WTC11 (cell line): ENCODE measurements at places on chromosomes 12 and 14.

DNA sequence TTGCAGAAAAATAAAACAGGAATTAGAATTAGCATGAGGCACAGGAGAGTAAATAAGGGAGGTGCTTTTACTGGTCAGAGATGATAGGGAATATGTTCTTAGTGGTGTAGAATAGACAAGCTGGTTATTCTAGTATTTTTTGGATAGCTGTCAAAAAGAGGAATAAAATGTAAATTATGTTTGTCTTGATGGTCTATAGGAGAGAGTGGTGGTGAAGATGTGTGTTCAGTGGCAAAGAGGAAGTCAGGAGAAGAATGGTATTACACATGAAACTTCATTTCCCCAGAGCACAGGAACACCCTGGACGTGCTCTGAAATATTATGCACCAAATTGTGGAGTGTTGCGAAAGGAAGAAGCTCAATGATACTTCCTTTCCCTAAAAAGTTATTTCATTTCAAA lies 27.8 kb downstream of the MUCL1 start:
- no peak for DNase-seq
- H3K36me3 ChIP-seq: no peaks in the 10 kb centered on the region; the same call in 1 of the 2 replicates
- no peaks in the 10 kb centered on the region for H3K4me1 ChIP-seq
- H3K4me3 ChIP-seq: no peak overlapping the region
- no peak overlapping the region for H3K27ac ChIP-seq
- no peaks in the 10 kb centered on the region; the same call in 1 of the 2 replicates for H3K27me3 ChIP-seq

- peaks cover 12% of the 10 kb centered on the region for H3K36me3 ChIP-seq
- DNase-seq: no peak
- no peak overlapping the region for H3K4me3 ChIP-seq
- H3K27me3 ChIP-seq: no peaks in the 10 kb centered on the region
- no peak overlapping the region for H3K27ac ChIP-seq
These were observed 150.9 kb upstream of the FRMD6 start for GRCh38 chr14:51500776-51501175.

DNA sequence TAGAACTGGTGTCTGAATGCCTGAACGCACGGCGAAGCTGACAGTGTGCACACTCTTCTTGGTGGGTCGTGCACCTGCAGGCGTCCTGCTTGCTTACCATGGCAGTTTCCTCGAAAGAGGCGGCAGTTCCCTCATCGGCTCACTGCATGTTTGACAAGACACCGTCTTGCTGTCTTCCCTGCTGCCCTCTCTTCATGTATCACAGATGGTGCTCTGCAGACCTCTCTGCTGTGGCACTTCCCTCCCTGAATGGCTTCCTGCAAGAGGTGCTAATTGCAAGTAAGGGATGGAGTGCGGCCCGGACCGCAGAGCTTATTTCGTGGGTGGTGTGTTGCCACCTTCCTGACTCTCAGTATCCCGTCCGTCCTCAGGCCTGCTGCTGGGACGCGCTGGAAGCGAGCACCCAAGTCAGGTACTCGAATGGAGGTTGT lies 156.7 kb upstream of the RTL1 start:
- DNase-seq: no peak
- H3K36me3 ChIP-seq: peaks cover 54% of the 10 kb centered on the region
- H3K27ac ChIP-seq: no peak overlapping the region
- H3K4me3 ChIP-seq: no peak overlapping the region

GRCh38 chr14:101186544-101186943 lies 283.0 kb upstream of the RTL1 start:
- peaks cover 2% of the 10 kb centered on the region; the same call in 1 of the 2 replicates for H3K27me3 ChIP-seq
- H3K36me3 ChIP-seq: no peaks in the 10 kb centered on the region
- DNase-seq: no peak
- no peak overlapping the region for H3K4me3 ChIP-seq

GRCh38 chr14:68195126-68195525 lies 375.5 kb downstream of the RAD51B start:
- no peaks in the 10 kb centered on the region for H3K36me3 ChIP-seq
- peak overlapping the region; percentile 87 for H3K27ac ChIP-seq
- H3K27me3 ChIP-seq: no peaks in the 10 kb centered on the region
- peaks cover 67% of the 10 kb centered on the region for H3K4me1 ChIP-seq
- DNase-seq: no peak

- no peak overlapping the region; the same call in 1 of the 2 replicates for H3K27ac ChIP-seq
- H3K4me1 ChIP-seq: no peaks in the 10 kb centered on the region
- peaks cover 4% of the 10 kb centered on the region for H3K36me3 ChIP-seq
These were observed 75.1 kb upstream of the NUDT4 start for GRCh38 chr12:93302331-93303229.

GRCh38 chr14:47596860-47597259 lies 78.5 kb downstream of the MDGA2 start:
- H3K4me1 ChIP-seq: no peaks in the 10 kb centered on the region
- H3K27me3 ChIP-seq: peaks cover 2% of the 10 kb centered on the region; the same call in 1 of the 2 replicates
- no peak overlapping the region for H3K27ac ChIP-seq
- DNase-seq: no peak

DNA sequence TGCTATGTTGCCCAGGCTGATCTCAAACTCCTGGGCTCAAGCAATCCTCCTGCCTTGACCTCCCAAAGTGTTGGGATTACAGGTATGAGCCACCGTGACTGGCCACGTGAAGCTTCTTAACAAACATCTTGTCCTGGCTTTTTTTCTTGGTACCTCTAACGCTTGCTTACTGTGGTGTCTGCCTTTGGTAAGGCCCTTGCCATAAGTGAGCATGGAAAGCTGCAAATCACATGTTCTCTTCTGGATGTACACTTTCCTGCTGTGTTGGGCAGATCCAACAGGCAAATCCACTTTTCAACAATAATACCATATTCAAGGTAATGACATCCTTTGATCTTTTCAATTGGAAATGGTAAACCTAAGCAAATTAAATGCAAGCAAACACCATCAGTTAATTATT lies 54.6 kb downstream of the ARF6 start:
- no peak overlapping the region for H3K27ac ChIP-seq
- DNase-seq: no peak
- peaks cover 4% of the 10 kb centered on the region for H3K4me1 ChIP-seq
- H3K36me3 ChIP-seq: no peaks in the 10 kb centered on the region
- H3K27me3 ChIP-seq: no peaks in the 10 kb centered on the region

DNA sequence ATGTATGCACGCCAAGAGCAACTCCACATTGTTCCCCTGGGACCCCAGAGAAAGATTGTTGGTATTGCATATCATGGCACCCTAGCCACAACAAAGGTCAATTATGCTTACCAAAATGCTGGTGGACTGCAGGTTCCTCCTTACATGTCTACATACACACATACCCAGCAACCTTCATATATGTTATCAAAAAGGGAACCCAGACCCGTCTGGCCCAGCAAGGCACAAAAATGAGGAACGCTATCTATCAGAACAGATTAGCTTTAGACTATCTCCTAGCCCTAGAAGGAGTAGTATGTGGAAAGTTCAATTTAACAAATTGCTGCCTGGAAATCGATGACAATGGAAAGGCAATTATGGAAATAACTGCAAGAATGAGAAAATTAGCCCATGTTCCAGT lies 61.5 kb downstream of the DHRS2 start:
- H3K4me3 ChIP-seq: no peak overlapping the region
- peaks cover 19% of the 10 kb centered on the region for H3K27me3 ChIP-seq
- peaks cover 5% of the 10 kb centered on the region for H3K36me3 ChIP-seq
- no peak for DNase-seq

DNA sequence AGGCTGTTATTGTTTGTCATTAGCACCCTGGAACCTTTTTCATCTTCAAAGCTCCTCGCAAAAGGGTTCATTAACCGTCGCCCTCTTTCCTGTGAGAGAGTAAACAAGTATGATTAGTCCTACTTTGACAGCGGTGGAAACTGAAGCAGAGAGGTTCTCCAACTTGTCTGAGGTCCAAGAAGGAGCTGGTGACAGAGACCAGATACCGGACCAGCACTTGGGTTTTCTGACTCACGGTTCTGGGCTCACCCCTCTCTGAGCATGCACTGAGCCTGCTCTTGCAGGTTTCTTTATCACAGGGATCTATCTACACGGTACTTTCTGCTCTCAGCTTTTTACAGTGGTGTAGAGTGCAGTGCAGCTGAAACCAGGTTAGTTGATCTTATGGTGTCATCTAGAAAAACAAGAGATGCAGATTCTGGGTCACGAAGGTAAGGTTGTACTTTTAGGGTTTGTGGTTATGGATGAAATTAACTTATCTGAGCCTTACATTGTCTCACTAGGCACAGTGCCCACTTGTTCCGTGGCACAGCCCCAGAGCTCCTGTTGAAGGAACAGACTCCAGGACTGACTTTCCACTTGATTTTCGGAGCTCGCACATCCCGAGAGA lies 62.1 kb downstream of the PPP2R5C start:
- no peak overlapping the region for H3K27ac ChIP-seq
- no peaks in the 10 kb centered on the region for H3K4me1 ChIP-seq
- no peaks in the 10 kb centered on the region for H3K27me3 ChIP-seq
- H3K36me3 ChIP-seq: peaks cover 12% of the 10 kb centered on the region
- H3K4me3 ChIP-seq: no peak overlapping the region

GRCh38 chr14:102772781-102773570 lies 4.3 kb upstream of the TRAF3 start:
- H3K4me1 ChIP-seq: peaks cover 15% of the 10 kb centered on the region
- 0 out of 2 replicates have a peak overlapping the region, but pooled peaks have one; percentile 75 for H3K27ac ChIP-seq
- no peaks in the 10 kb centered on the region for H3K27me3 ChIP-seq

GRCh38 chr14:90900476-90901083 lies 84.3 kb upstream of the TTC7B start:
- H3K27ac ChIP-seq: no peak overlapping the region
- no peak for DNase-seq
- H3K36me3 ChIP-seq: no peaks in the 10 kb centered on the region

DNA sequence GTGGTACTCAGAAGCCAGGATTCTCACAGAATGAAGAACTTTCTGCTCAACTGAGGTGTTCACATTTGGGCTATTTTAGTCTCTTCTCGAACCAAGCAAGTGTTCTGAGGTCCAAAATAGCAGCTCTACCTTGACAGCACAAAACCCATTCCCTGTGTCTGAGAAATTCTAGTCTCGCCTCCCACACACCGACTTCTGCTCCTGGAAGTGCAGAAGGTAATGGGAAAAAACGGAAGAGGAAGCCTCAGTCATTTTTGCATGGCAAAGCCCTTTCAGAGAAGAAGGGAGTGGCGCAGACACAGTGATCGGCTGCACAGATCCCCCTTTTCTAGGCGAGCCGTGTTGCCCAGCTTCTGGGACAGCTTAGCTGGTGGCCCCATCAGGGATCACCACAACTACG lies 31.2 kb upstream of the VPS33A start:
- no peak for DNase-seq
- no peaks in the 10 kb centered on the region for H3K27me3 ChIP-seq
- H3K4me3 ChIP-seq: no peak overlapping the region
- H3K27ac ChIP-seq: no peak overlapping the region
- H3K36me3 ChIP-seq: no peaks in the 10 kb centered on the region
- no peaks in the 10 kb centered on the region for H3K4me1 ChIP-seq

- H3K27ac ChIP-seq: no peak overlapping the region
- no peaks in the 10 kb centered on the region; the same call in 1 of the 2 replicates for H3K27me3 ChIP-seq
- H3K4me3 ChIP-seq: no peak overlapping the region
- H3K36me3 ChIP-seq: no peaks in the 10 kb centered on the region
- DNase-seq: no peak
These were observed 6.1 kb upstream of the SRGAP1 start for GRCh38 chr12:63838411-63838810.

GRCh38 chr12:116183741-116184141 lies 93.8 kb downstream of the MED13L start:
- DNase-seq: no peak
- H3K36me3 ChIP-seq: no peaks in the 10 kb centered on the region
- H3K27ac ChIP-seq: no peak overlapping the region
- no peaks in the 10 kb centered on the region for H3K27me3 ChIP-seq
- peaks cover 40% of the 10 kb centered on the region for H3K4me1 ChIP-seq
- no peak overlapping the region for H3K4me3 ChIP-seq

DNA sequence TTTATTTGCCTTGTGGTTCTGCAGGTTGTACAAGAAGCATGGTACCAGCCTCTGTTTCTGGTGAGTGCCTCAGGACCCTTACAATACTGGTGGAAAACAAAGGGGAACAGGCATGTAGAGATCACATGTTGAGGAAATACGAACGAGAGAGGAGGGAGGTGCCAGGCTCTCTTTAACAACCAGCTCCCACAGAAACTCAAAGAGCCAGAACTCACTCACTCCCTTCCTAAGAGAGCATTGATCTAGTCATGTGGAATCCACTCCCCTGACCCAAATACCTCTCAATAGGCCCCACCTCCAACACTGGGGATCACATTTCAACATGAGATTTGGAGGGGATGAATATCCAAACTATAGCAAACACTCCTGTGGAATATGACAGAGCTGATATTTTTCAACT lies 938.0 kb downstream of the GALC start:
- no peak for DNase-seq
- no peak overlapping the region for H3K4me3 ChIP-seq
- no peaks in the 10 kb centered on the region for H3K36me3 ChIP-seq
- H3K4me1 ChIP-seq: peaks cover 12% of the 10 kb centered on the region

GRCh38 chr12:50271724-50272247 lies 11.5 kb downstream of the LIMA1 start:
- no peaks in the 10 kb centered on the region for H3K27me3 ChIP-seq
- no peaks in the 10 kb centered on the region for H3K36me3 ChIP-seq
- peaks cover 12% of the 10 kb centered on the region for H3K4me1 ChIP-seq
- H3K4me3 ChIP-seq: no peak overlapping the region
- no peak for DNase-seq

DNA sequence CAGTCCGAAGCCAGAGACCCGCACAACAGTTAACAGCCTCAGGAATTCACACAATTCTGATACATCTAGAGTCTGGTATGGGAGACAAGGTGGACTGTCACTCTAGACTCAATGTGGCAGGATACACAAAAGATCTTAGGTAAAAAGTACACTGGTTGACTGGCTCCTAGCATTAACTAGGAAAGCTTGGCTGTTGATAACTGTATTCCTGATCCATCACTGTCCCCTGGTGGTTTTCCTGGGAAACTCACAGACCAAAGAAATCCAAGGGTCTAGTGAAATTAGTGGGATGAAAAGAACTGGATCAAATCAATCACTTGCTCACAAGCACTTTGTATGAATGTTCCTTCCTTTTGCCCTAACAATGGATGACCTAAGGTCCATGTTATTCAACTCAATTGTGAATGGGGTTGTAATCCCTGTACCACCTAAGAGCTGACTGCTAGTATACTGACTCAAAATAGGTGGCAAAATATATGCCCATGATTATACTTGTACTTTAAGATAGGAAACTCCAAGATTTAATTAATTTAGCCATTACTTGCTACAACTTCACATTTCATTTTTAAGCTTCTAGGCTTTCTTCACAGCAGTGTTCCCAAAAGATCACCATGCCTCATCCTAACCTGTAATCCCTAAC lies 14.0 kb downstream of the NPC2 start:
- peaks cover 44% of the 10 kb centered on the region for H3K36me3 ChIP-seq
- no peak for DNase-seq
- H3K27ac ChIP-seq: no peak overlapping the region
- no peaks in the 10 kb centered on the region for H3K27me3 ChIP-seq
- no peak overlapping the region for H3K4me3 ChIP-seq
- peaks cover 5% of the 10 kb centered on the region for H3K4me1 ChIP-seq

- no peak overlapping the region for H3K27ac ChIP-seq
- H3K36me3 ChIP-seq: no peaks in the 10 kb centered on the region
- H3K4me1 ChIP-seq: peaks cover 27% of the 10 kb centered on the region
- H3K27me3 ChIP-seq: peaks cover 3% of the 10 kb centered on the region; the same call in 1 of the 2 replicates
These were observed 12.6 kb downstream of the DTX1 start for GRCh38 chr12:113069149-113069548.
